ENCODE measurements at places on chromosomes 1 and 21.

DNA sequence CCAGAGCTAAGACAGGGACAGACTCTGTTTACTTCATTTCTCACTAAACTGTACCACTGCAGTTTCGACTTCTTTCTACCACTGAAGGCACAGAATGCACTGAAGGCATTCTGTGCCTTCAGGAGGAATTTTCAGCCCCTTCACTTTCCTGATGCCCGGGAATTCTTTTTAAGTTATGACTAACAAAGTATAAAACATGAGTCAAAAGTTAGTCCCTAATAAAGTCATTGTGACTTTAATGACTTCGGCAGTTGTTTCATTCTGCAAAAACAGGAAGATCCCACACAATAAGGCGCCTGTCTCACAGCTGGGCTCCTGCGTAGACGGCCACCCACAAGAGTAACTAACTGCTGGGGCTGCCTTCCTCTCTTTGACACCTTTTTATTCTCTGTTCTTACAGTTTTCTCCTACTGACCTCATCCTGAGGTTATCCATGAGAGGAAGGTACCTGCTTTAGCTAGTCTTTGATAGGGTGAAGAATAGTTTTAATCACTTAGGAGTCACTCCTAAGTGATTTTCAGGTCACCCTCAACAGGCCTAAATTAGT is 183.9 kb upstream of the SGIP1 start:
- DNase-seq: peak; percentile 68

DNA sequence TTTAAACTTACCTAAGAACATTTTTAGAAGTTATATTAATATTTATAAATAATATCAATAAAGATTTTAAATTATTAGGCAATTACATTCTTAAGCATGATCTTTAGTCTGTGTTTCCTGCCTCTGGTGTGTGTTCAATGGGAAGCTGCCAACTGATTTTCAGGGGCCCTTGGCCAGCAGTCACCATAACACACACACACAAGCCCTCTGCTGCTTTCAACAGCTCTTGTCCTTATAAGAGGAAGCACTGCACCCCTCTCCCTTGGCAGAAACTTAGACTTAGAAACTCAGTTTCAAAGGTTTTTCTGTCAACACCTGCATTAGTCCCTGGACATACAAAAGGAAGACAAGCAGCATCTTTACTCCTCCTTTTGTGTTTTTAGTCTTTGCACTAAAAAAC is 81.4 kb downstream of the VAV3 start:
- DNase-seq: no peak

- DNase-seq: no peak
These were observed 24.4 kb downstream of the RCAN3 start for GRCh38 chr1:24526940-24527542.

DNA sequence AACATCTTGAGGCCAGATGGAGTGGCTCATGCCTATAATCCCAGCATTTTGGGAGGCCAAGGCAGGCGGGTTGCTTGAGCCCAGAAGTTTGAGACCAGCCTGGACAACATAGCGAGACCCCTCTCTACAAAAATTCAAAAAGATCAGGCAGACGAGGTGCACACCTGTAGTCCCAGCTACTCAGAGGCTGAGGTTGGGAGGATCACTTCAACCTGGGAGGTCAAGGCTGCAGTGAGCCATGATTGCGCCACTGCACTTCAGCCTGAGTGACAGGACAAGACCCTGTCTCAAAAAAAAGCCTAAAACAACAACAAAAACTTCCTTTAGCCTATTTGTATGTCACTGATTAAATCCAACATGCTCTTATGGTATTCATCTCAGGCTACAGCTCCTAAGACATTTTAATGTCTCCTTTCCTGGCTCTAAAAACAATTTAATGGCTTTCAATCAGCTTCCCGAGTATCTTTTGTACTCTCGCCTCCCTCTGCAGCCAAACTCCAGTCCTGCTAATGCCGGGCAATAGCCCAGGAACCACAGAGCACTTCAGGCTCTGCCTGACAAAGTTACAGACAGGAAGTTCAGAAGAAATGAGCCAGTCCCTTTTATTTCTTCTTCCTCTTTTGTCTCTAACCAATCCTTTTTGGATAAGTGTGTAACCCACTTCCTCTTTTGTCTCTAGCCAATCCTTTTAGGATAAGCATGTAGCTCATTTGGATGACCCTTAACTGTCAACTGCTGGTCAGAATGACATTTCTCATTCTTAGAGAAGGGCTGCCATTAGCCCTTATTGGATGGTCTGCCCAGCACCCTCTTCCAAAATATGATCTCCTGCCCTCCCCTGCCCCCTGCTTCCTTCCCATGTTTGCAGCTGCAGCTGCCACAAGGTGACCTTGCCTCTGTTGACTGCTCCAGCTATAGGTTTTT is 6.6 kb upstream of the DOP1B start:
- no peak for DNase-seq

DNA sequence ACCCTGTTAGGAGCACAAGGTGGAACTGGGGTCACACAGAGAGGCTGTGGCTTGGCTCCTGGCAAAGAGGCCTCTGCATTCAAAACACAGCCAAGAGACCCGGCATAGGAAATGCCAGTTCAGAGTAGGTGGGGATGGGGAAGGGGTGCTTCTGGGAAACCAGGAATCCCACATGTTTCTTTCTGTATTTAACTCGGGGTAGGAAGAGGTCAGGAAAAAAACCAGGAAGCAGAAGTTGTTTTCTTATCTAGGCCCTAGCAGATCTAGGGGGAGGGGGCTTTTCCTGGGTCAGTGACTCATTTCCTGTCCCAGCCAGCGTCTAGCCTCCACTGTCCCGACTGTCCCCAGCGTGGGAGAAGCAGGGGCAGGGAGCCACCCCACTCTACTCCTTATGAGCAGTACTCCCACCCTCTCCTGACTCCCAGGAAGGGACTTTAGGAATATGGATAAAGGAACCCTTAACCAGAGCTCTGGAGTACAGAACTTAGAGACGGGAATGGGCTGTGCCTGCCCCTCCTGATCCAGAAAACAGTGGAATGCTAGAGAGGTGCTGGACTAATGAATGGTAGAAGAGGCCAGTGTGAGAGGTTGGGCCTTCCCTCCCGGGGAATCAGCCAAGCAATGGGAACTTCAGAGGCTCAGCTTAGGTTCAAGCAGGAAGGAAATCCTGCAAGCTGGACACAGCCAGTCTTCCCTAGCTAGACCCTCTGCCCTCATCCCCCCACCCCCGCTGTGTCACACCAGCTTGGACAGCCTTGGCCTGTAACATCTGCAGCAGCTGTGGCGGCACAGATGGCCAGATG is 5.7 kb downstream of the FHL3 start:
- no peak for DNase-seq

GRCh38 chr1:154833841-154834240 is 36.2 kb downstream of the KCNN3 start:
- no peak for DNase-seq

- no peak for DNase-seq
These were observed 65.2 kb downstream of the LRRC8C start for GRCh38 chr1:89698020-89698560.

GRCh38 chr1:8217011-8217711 is 100.8 kb upstream of the SLC45A1 start:
- DNase-seq: no peak

Data from effector memory CD4-positive, alpha-beta T cell (primary cell).